ENCODE measurements at places on chromosomes 2 and 18.

DNA sequence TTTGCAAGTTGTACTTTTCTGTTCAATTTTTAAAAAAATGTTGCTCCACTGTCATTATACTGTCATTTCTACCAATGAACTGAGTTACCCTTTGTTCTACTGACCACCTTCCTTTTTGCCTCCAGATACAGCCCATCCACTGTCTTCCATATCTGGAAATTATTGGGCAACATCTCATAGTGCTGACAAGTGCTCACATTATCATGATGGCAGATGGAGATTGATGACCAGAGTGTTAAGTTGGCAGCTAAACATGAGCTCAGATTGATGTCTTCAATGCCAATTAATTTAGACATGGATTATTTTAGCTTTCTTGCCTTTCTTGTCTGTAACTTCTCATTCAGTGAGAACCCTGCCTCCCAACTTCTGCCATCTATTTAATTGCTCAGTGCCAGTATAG lies 76.6 kb downstream of the KIAA1328 start:
- DNase-seq: no peak

GRCh38 chr2:102273619-102274211 lies 37.6 kb upstream of the IL1RL1 start:
- no peak for DNase-seq

DNA sequence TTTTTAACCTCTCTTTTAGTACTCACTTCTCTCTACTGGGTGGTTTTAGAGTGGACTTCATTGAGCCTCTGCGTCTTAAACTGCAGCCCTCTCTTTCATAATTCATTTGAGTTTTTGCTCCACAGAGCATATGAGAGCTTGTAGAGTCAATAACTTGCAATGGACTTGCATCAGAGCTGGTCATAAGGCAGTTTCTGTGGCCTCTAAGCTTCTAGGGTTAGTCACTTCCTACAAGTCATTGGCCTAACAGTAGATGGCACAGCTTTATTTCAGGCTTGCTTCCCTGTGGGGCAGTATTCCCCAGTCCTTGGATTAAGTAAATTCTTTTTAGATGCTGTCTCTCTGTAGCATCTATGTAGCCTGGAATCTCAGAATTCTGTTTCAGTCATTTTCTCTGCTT lies 1435.7 kb downstream of the LRP1B start:
- DNase-seq: no peak

- DNase-seq: no peak
Observed at GRCh38 chr18:56252456-56252855, 385.9 kb downstream of the TXNL1 start.

- no peak for DNase-seq
Observed at GRCh38 chr18:41959045-41959444, 4.0 kb downstream of the PIK3C3 start.
